AG04449 (cell line): ENCODE measurements at places on chromosomes 5 and 9.
A peak's percentile ranks its signal among the peaks of the same experiment; 100 is the strongest.

DNA sequence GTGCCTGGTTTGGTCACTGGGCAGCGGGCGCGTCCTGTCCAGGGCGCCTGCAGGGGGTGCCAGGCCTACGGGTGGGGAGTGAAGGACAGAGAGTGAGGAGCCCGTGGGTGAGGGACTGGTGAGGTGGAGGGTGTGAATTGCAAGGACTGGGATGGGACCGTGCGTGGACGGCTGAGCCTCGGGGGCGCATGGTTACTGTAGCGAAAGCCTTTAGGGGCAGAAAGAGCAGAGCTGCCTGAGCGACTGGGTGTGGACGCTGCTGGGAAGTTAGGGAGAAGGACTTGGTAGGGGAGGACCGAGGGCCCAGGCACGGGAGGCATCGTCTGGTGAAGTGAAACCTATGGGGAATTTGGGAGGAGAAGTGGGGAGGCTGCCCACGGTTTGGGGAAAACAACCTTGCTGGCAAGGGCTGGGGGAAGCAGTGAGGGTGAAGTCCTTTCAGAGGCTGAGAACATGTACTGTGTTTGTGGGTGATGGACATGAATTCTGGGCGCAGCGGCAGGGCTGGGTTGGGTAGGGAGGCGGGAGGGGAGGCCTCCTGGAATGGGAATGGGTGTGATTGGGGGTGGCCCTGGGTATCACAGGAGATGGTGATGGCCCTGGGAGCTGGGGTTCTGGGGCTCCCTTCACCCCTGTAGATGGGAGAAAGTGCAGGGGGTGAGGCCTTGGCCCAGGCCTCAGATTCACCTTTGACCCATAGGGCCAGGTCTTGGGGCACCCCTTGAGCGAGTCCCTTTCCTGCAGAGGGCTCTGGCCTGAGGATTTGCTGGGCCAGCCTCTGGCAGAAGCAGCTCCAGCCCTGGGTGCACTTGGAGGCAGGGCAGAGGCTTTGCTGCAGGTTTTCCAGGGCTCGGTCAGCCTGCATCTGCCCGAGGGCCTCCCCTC lies 1.7 kb upstream of the TOR4A start:
- DNase-seq: no peak

DNA sequence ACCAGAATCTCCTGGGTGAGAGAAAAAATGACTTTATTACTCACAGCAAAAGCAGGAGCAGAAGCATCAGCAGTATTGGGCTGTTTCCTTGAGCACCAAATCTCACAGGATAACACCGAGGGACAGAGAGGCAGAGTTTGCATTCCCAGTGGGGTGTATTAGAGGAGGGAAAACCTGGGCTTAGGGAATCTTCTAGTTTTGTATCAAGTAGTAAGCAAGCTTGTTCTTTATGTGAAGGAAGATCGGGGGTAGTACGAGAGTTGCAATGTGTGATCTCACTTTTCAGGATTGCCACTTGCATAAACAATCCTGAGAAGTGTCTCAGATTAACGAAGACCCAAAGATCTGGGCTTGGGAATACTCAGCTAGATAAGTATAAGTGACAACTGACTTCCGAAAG lies 1163.0 kb downstream of the TAF11L14 start:
- no peak for DNase-seq

GRCh38 chr9:98491828-98492227 lies 216.9 kb downstream of the GABBR2 start:
- peak; percentile 24 for DNase-seq

DNA sequence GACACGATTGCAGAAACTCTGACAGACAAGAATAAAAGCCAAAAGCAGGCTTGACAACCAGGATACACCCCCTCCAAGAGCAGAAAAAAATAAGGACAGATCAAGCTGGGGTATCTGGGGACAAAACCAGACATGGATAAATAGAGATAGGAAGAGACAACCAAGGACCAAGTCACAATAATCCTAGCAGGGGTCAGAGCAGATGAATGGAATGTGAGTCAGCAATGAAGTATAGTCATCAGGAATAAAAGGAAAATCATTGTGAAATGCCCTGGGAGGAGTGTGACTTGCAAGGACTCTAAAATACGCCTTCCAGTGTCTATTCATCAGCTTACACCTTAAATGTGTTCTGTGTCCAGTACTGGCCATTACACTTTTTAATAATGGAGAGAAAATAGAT lies 206.8 kb downstream of the CAAP1 start:
- DNase-seq: no peak

DNA sequence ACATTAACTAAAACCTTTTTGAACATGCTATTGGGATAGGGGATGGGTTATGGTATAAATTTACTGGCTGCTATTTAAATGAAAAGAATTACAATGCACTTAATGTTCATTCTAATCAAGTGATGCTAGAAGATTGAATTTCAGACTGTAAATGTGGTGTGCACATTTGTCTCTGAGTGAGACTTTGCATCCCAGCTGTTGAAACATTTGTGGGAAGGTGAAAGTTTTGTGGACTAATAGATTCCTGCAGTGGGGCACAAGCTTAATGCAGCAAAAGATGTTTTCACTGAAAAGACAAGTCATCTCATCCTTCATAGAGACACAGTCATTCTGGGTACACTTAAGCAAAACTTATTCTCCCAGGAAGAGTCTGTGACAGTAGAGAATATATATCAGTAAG lies 323.6 kb downstream of the NFIB start:
- DNase-seq: no peak

DNA sequence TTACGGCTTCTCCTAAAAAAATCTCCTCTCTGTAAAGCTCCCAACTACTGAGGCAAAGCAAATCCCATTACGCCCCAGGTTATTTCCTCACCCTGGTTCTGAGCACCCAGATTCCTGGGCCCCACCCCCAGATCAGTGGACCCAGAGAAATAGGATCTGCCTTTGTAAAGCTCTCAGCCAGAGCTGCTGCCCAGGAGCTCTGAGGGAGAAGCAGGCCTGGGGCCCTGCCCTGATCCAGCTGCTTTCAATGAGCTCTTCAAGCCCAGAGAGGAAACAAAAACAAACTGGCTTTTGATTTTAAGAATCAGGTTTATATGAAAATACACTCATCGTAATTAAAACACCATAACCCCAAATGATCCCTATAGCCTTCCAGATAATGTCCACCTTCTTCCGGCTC lies 124.5 kb downstream of the C5orf15 start:
- no peak for DNase-seq

DNA sequence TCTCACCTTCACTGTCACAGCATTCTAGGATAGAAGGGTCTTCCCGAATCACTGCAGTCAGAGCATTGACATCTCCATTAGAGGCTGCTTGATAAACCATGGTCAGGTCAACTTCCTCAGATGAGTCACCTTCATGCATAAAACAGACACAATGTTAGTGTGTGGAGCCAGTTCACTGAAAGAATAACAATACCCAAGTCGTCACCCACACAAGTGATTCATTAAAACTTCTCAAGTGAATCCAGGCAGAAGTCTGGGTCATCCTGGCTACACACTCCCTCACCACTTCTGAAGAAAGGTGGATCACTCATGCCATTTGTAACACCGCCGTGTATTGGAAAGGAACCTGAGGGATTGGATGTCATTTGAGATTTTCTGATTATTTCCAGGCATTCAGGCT lies 49.6 kb downstream of the ANKRD55 start:
- peak; percentile 81 for DNase-seq

GRCh38 chr5:31172881-31173280 lies 20.6 kb upstream of the CDH6 start:
- no peak for DNase-seq

DNA sequence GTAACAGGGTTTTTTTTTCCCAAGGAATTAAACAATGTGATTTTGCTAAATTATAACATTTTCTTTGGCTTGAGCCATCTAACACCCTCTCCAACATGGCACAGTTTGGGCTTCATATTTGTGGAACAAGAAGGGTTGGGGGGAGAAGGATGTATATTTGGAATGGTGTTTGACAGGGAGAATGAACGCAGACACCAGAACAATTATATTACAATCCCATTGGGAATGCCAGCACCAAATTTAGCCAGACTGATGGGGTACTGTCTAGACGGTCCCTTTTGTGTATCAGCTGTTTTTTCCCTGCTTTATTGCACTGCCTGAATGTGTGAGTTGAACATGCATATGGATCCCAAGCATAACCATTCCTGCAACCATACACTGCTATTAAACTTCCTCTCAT lies 130.9 kb upstream of the TMEM161B start:
- no peak for DNase-seq

DNA sequence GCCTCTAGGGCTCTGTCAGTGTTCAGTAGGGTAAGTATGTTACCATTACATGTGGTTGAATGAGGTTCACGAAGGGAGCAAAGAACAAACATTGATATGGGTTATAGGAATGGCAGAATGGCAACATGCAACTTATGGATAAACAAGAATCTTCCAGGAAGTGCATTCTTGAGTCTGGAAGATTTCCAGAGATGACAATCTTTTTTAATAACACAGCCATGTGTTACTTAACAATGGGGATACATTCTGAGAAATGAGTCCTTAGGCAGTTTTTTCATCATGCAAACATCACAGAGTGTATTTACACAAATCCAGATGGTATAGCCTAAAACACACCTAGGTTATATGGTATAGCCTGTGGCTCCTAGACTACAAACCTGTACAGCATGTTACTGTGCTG lies 9.1 kb upstream of the SLC28A3 start:
- no peak for DNase-seq

DNA sequence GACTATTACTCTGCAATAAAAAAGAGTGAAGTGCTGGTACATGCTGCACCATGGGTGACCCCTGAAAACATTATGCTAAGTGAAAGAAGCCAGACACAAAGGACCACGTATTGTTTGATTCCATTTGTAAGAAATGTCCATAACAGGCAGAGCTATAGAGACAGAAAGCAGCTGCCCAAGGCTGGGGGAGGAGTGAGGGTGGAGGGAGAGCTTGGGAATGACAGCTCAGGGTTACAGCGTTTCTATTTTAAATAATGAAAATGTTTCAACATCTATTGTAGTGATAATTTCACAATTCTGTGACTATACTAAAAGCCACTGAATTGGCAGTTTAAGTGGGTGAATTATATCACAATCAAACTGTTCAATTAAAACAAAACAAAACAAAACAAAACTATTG lies 81.7 kb downstream of the MYO10 start:
- no peak for DNase-seq

DNA sequence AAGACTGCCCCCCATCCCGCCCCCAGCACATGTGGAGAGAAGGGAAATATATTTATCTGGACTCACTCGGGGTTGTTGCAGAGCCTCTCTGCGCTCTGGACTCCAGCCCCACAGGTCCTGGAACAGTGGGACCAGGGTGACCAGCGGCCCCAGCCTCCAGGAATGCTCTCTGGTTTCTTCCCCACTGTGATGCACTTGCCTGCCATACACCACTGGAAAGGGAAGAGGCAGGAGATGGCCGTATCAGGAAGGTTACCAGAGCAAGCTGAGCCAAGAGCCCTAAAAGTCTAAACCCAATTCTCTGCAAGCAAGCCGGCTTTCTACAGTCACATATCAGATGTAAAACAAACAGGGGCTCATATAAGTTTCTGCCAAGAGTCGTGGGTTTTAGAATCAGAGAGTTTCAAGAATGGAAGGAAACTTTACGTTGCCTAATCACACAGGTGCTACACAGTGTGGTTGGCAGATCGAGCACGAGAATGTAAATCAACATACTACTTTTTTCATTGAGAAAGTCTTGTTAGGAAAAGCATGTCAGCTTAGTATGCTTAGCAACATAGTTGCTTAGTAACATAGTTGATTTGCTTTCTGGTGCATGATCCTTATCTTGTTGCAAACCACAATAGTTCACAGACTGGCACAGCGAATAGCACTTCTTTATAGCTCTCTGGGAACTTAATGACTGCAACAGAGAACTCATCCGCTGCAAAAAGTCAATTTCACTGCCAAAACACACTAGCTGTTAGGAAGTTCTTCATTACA lies 201.2 kb downstream of the TARS1 start:
- peak; percentile 23 for DNase-seq

DNA sequence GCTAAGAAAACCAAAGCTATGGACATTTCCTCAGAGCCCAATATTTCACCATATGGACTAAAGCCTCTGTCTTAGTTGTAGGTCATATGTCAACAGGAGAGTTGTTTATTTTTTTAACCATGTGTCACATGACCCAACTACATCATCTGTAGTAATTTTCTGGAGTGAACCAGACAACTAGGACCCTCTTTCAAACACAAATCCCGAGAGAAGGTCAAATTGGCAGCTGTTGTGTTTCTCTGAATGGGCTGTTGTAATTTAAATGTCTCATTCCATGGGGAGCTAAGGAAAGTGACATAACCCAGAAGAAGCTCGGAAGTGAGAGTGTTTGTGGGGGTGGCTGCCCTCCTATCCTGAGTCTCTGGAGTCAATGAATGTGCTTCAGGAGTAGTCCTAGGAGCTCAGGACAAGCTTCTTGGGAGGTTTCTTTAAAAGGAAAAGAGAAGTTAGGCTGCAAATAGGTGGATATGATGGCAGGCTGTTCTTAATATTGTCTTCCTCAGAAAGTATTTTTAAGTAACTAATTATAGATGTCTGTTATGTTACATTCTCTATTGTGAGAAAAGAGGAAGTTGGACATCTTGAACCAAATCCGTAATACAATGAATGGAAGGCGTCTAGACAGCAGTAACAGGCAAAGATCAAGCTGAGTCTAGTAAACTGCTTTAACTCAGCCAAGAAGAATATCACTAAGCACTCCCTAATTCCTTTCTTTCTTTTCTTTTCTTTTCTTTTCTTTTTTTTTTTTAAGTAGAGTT lies 50.1 kb downstream of the TMEM167A start:
- no peak for DNase-seq

GRCh38 chr5:159682623-159683022 lies 233.7 kb upstream of the ADRA1B start:
- DNase-seq: no peak

DNA sequence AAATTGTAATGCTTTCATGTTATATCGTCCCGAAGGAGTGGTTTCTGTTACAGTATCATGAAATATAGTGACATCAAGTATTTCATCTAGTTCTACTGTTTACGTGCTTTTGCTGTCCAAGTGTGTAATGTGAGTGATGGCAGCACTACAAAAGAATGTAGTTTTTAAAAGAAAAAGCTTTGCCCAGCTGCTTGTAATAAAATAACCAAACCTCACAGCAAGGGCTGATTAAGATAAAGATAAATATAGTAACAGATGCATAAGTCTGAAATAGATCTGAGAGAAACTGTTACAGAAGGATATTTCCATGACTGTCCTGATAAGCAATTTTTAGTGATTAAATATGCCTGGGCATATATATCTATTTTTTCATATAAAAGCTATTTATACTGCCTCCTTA lies 106.4 kb downstream of the AUH start:
- peak; percentile 60 for DNase-seq

DNA sequence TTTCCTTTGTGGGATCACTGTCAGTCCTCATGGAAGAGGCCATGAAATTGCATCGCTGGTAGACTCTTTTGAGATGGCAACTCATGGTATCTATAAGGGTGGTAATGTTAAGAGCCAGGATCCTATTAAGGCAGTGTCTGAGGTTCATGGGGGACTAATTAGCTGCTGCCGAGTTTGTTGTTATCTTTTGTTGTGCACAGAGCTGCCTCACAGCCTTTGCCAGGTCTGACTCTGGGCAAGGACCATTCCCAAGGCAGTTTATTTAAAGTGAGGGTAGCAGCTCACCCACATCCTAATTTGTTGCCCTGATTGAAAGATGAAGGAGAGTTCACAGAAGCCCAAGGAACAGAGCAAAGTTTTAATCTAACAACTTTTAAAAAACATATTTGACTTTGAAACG lies 7.9 kb downstream of the SMARCA2 start:
- DNase-seq: no peak
